ENCODE measurements at places on chromosomes 12 and 14.
A peak's percentile ranks its signal among the peaks of the same experiment; 100 is the strongest.

GRCh38 chr14:94591073-94591472, 9.8 kb downstream of the SERPINA5 start:
- no peak for DNase-seq

DNA sequence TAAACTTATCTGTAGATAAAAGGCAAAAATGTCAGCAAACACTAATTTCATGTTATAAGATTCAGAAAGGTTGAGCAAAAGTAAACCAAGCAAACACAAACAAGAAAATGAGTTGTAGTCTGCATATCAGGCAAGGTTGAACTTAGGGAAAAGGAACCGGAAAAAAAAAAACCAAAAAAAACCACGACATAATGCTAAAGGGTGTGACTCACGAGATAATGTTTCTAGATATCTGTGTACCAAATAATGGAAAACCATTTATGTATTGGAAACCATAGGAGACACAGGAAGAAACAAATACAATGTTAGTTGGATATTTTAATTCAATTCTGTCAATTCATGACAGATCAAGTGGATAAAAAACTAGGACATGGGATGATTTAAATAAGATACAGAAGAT, 60.5 kb downstream of the GPATCH2L start:
- no peak for DNase-seq

DNA sequence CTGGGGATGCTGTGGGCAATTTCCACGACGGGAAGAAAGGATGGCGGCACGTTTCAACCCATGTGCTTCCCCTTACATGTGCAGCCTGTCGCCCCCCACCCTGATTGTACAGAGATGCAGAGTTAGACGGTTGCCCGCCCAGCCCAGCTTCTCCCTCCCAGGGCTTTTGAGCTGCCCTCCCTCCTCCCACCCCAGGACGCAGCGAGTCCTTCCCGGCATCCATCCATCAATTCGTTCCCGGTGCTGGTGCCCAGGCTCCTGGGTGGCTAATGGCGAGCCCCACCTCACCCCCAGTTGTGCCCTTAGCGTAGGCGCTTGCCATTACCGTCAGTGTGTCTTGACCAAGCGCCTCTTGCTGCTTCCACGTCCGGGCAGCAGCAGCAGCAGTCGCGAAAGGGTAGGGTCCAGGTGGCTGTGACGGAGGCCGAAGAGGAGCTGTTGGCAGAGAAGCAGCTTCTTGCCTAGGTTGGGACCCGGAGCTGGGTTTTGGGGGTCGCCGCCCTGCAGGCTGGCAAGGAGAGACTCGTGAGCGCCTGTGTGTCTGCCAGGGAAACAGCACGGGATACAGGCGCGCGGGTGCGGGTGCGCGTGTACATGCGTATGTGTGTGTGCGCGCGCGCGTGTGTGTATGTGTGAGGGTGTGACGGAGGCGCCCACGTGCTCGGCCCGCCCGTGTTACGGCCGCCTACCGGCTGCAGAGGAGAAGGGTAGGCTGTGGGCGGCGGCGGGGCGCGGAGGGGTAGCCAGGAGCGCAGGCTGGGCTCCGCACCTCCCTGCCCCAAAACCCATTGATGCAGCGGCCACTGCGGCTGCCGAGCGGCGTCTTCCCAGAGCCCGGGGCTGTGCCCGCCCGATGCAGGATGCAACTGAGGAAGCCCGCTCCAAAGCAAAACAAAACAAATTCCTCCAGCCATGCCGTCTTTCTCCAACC, at the start of gene SLC6A15:
Gene SLC6A15, minus strand, starts transcription at position 602 of the 931 bp plus-strand sequence. CDS start 20,679 bp downstream, outside the sequence.
- DNase-seq = no peak

GRCh38 chr14:45135156-45135555, 574 bp upstream of the FANCM start:
- DNase-seq = no peak

- no peak for DNase-seq
Observed at GRCh38 chr14:46940611-46941010, 289.0 kb upstream of the RPL10L start.

GRCh38 chr12:110913119-110914056, 7.0 kb downstream of the MYL2 start:
- no peak for DNase-seq

DNA sequence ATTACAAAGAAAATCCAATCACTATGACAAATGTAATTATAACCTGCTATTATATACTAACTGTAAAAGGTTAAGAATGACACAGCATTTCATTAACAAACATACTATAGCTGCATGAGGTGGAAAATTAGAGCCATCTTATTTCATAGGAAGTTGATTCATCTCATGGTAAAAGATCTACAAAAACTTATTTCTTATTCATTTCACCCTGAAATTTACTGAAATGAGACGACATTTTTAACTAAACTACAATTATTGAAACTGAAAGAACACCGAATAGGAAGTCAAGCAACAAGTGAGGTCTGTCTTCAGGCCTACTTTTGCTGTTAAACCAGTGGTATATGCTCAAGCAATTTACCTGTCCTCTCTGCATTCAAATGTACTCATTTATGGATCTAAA, 87.2 kb downstream of the CEP83 start:
- DNase-seq = no peak

DNA sequence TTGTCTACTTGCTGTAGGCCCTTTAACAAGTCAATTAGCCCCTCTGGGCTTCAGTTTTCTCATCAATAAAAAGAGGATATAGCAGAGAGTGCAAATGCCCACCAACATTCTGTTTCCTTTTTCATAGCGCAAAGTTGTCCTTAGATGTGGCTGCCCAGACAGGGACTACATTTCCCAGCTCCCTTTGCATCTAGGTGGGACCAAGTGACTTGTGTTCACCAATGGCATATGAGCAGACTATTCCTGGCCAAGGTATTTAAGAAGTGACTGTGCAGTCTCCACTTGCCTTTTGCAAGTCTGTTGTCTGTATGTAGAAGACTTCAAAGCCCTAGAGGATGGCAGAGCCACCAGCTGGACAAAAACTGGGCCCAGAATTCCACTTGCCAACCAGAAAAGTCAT, 59.7 kb downstream of the DAO start:
- DNase-seq = peak; percentile 20

DNA sequence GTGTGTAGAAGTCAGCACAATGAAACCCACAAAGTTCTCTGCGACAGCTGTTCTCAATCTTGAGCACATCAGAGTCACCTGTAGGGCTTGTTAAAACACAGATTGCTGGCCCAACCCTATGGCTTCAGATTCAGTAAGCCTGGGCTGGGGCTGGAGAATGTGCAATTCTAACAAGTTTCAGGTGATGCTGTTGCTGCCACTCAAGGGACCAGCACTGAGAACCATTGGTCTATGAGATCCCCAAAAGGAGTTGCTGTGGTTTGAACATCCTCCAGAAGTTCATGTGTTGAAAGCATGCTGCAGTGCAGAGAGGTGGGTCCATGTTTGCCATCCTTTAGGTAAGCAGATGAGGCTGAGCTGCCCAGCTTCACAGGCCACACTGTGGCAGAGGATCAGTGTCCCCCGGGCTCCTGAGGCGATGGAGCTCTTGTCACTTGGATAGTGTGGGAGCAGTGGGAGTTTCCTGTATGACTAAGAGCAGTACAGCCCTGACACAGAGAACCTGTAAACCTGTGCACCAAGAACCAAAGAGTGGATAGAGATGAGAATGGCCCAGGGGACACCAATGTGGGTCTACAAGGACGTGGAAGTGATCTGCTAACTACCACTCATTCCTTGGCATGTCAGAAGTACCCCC, 8.0 kb upstream of the RTRAF start:
- no peak for DNase-seq

- DNase-seq = no peak
Observed at GRCh38 chr12:62861586-62861985, 73.4 kb downstream of the PPM1H start.

- no peak for DNase-seq
Observed at GRCh38 chr12:21786041-21786531, 11.6 kb upstream of the KCNJ8 start.

GRCh38 chr12:68565391-68565903, 45.3 kb upstream of the RAP1B start:
- DNase-seq = no peak

DNA sequence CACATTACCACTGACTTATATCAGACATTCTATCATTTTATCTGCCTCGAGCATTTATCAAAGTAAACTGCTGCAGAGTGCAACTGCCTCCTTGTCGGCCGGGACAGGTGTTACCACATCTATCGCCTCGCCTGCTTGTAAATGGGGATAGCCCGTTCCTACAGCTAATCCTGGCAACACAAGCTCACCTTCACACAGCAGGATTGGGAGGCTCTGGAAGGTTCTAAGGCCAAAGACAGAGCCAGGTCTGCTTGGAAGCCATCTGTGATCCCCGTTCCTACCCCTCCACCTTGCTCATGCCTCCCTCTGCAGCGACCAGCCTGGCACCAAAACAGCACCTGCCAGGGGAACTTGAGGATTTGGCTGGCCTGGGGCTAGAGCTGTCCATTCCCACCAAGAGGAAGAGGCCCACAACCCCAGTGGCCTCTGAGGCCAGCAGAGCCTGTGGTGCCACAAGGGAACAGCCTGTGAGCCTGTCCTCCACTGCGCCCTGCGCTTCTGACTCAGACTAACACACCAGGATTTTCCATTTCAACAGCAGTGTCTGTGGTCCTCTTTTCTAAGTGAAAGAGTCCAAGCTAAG, 114.8 kb upstream of the DIO3 start:
- DNase-seq = no peak

DNA sequence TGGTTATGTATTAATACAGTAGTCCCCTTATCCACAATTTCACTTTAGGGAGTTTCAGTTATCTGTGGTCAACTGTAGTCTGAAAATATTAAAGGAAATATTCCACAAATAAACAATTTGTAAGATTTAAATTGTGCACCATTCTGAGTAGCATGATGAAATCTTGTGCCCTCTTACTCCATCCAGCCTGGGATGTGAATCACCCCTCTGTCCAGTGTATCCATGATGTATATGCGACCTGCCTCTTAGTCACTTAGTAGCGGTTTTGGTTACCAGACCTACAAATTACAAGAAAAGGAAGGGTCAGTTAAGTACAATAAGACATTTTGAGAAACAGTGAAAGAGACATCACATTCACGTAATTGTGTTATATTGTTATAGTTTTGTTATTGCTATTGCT, 39.9 kb upstream of the MDGA2 start:
- DNase-seq = no peak

DNA sequence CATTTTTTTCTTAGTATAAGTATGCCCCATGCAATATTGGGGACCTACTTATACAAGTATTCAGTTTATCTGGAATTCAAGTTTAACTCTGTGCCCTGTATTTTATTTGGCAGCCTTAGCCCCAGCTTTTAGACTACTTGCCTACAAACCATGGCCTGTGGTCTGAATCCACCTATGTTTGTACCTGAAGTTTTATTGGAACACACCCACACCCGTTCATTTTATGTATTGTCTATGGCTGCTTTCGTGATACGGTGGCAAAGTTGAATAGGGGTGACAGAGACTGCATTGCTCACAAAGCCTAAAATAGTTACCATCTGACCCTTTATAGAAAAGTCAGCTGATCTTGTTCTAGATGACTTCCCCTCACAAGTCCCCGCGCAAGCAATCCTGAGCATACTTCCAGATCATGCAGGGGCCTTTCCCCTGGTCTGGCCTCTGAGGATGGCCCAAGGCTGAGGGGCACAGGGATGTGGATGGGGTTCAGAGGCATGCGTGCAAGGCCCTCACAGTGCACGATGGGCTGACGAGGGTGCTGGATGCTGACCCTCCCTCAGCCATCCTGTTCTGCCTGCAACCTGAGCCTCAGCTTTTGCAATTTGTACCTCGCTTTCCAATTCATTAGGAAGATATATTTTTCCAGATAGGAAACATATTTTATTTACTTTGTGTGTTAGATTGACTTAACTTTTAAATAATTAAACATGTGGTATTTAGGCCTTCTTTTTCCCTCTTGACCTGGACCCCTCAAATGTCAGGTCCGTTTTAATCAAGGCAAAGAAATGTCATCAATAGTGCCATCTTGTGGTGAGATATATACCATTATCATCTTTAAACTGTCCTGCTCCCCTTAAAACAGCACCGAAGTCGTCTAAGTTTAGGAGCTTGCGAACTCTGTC, 527.3 kb upstream of the CCDC196 start:
- DNase-seq = no peak

DNA sequence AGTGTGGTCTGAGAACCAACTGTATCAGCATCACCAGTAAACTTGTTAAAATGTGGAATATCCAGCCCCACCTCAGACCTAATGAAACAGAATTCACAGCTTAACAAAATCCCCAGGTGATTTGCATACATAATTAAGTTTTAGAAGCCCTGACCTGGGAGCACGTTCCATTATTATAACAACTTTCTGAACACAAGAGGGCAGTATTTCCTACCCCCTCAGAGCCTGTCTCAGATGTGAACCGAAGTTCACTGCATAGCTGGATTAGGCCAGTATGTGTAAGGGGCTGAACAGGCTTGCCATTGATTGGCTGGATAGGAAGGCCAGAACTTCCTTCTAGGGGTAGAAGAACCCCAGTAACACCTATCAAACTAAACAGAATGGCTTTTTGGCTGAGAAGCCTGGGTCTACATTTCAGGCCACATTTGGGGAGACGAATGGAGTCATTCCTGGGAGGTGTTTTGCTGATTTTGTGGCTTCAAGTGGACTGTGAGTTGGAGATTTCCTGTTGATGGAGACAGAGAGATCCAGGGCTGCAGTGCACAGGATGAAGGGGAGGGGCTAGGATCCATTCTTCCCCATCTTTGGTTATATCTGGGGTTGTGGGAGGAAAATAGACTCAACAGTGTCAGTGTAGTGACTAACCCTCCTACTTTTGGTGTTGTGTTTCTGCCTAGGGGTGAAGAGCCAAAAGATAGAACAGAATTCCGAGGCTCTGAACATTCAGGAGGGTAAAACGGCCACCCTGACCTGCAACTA, 94.7 kb upstream of the OR4E1 start:
- peak; percentile 45 for DNase-seq

DNA sequence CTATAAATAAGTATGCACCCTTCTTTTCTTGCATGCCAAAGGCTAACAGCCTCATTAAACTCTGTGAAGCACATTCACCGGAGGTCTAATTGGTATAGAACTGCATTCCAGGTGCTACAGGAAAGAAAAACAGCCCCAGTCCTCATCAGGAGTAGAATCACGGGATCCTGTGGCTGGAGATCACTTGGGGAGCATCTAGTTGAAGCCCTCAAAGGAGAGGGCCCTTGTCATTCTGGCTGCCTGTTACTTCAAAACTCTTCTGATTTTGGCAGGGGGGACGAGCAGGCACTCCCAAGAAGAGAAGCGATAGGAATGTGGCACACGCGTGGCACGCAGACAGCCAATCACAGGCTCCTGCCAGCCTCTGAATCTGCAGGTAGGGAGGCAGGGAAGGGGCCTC, 154.4 kb downstream of the TTC7B start:
- no peak for DNase-seq

DNA sequence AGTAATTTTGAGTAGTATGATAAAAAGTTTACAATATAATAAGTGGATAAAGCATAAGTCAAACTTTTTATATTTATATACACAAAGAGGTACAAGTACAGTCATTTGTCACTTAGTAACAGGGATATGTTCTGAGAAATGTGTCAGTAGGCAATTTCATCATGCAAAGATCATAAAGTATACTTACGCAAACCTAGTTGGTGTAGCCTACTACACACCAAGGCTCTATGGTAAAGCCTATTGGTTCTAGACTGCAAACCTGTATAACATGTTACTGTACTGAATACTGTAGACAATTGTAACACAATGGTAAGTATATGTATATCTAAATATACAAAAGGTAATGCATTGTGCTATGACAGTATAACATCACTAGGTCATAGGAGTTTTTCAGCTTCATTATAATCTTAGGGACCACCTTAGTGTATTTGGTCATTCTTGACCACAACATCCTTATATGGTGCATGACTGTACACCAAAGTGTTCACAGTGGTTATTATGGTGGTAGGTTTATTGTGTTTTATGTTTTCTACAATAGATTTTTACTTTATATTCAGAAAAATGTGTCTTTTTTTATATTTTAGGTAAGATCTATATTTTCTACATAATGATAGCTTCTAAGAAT, 14.9 kb upstream of the SCFD1 start:
- DNase-seq = no peak
